ENCODE measurements at places on chromosomes 16 and 17.
A peak's percentile ranks its signal among the peaks of the same experiment; 100 is the strongest.

- DNase-seq = peak; percentile 80
These were observed 4.5 kb upstream of the TMEM92 start for GRCh38 chr17:50269477-50270434.

DNA sequence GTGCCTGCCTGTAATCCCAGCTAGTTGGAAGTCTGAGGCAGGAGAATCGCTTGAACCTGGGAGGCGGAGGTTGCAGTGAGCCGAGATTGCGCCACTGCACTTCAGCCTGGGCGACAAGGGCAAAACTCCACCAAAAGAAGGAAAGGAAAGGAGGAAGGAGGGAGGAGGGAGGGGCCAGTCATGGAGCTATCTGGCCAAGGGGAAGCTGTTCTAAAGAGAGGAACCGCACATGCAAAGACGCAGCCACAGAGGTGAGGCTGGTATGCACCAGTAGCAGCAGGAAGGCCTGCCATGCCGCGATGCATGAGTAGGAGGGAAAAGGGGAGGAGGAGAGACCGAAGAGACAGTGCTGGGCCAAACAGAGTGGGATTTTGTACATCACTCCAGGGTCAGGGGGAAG, 35.9 kb downstream of the HSBP1 start:
- DNase-seq = no peak

DNA sequence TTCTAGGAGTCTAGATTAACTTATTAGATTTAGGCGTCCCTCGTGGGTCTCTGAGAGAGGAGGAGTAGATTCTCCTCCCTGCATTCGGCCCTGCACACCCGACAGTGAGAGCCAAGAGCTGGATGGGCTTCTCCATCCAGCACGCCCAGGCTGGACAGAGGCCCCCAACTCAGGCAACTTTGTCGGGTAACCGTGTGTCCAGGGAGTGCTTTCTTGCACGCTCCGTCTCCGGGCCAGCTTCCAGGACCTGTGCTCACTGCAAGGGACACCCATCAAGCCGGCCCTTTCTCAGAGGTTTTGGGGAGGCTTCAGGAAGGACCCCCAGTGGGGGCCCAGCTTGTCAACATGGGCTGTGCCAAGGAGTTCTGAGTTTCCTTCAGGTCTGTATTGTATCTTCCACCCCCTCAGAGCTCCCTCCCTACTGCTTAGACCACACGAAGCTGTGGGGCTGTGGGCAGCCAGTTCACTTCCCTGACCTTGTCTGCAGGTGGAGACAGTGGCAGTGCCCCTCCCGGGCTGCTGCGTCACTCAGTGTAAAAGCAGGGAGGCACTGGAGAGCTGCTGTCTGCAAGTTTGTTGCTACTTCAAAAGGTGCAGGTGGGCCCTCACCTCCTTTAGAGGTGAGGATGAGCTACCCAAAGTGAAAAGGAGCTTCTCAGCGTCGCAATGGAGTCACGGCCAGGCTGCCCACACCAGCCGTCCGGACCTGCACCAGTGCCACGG, 24.0 kb upstream of the C16orf78 start:
- no peak for DNase-seq

DNA sequence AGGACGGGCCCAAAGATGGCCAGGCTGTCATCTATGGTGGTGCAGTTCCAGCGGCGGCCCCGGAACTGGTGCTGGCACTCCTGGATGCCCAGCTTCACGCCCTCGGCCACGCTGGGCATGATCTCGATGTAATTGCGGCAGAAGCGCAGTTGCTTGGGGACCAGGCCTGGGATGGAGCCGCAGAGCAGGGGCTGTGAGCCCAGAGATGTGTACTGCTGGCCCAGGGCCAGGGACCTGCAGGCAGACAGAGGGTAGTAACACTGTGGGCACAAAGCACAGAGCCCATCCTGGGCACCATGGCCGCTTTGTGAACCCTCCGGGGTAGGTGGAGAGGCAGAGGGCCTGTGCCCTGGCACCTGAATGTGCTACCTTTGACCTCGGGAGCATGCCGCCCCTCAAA, 44.8 kb downstream of the WNT3 start:
- DNase-seq = no peak

Measured in H54 (cell line).